ENCODE measurements at places on chromosomes 12 and 14. TPM values are rescaled to one million over a fixed set of nuclear protein-coding genes. Genes with fewer than 3 reads are reported as not detected.

The KRT86 gene
- not detected for polyA plus RNA-seq

DNA sequence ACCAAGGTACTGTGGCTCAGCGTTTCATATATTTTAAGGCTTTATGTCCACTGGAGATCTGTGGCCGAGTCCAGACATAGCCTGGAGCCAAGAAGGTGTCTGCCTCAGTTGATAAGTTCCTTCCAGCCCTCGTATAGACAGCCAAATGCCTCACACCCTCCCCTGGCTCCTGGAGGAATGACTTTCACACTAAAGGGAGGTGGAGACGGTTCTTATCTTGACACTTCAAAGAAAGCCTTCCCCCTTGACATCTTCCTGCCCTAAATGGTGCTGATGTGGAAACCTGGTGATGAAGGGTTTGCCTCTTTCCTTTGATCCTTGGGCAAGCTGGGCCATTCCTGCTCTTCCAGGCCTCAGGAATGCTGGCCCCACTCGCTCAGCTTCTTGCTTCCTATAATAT lies 474.8 kb upstream of the TBX3 start:
- H3K4me1 ChIP-seq: no peaks in the 10 kb centered on the region
- no peaks in the 10 kb centered on the region for H3K27me3 ChIP-seq
- DNase-seq: no peak
- H3K4me3 ChIP-seq: no peak overlapping the region

- DNase-seq: no peak
- no peak overlapping the region for H3K27ac ChIP-seq
- no peak overlapping the region for H3K4me3 ChIP-seq
- peaks cover 7% of the 10 kb centered on the region for H3K27me3 ChIP-seq
- no peaks in the 10 kb centered on the region for H3K36me3 ChIP-seq
Observed at GRCh38 chr12:15629108-15629507, 160.1 kb downstream of the EPS8 start.

DNA sequence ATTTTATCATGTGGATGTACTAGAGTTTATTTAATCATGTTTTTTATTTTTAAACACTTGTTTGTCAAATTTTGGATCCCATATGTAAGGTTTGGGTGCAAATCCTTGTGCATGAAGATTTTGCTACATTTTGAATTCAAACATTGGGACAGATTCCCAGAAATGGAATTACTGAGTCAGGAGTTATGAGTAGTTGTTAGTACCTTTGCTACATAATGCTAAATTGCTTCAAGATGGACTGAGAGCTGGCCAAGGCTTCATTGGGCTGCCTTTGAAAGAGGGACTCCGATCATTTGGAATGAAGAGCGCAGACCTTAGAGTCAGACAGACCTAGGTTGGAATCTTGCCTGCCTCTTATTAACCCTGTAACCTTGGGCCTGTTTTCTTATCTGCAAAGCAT lies 154.9 kb upstream of the PWP1 start:
- no peak overlapping the region for H3K27ac ChIP-seq
- no peak for DNase-seq
- no peaks in the 10 kb centered on the region for H3K27me3 ChIP-seq
- no peak overlapping the region for H3K4me3 ChIP-seq
- peaks cover 14% of the 10 kb centered on the region for H3K4me1 ChIP-seq

The AMDHD1 gene
- polyA plus RNA-seq: 0.85 TPM

GRCh38 chr14:55047301-55048053 lies 4.0 kb upstream of the MAPK1IP1L start:
- no peak overlapping the region for H3K4me3 ChIP-seq
- DNase-seq: no peak
- H3K4me1 ChIP-seq: peaks cover 8% of the 10 kb centered on the region
- no peaks in the 10 kb centered on the region for H3K27me3 ChIP-seq
- H3K27ac ChIP-seq: no peak overlapping the region

The STXBP6 gene
- not detected for polyA plus RNA-seq

DNA sequence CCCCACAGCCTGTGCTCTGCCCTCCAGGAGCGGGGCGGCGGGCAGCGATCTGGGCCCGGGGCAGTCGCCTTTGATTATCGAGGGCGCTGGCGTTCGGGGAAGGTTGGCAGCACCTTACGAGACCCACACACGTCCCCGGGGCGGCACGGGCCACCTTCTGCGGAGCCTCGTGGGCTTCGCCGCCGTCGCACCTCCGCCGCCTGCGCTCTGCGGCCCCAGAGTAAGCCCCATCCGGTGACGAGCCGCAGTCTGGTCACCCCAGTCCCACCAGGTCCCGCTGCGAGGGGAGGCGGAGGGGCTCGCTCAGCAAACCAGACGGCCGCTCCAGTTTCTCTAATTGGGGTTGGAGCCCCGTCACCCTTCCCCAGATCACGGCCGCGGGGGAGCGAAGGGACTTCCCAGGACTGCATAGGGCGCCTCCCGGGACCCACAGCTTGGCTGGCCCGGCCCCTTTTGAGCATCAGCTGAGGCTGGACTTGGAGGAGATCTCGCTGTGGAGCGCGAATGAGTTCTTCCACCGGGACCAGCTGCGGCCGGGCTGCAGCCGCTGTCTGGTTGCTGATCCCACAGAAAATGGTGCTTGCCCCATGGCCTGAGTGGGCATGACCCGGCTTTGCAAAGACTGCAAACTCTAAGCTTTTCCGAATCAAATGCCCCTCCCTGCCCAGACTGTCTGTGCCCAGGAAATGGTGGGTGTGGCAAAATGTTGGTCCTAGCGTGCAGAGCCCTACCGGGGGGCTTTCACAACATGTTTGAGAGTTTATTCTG lies 560 bp downstream of the LGALS3 start:
- H3K4me3 ChIP-seq: peak overlapping the region; percentile 91
- peaks cover 34% of the 10 kb centered on the region for H3K27me3 ChIP-seq
- no peaks in the 10 kb centered on the region for H3K36me3 ChIP-seq
- peaks cover 7% of the 10 kb centered on the region for H3K4me1 ChIP-seq

The CDK2 gene
- polyA plus RNA-seq: 12.9 TPM

DNA sequence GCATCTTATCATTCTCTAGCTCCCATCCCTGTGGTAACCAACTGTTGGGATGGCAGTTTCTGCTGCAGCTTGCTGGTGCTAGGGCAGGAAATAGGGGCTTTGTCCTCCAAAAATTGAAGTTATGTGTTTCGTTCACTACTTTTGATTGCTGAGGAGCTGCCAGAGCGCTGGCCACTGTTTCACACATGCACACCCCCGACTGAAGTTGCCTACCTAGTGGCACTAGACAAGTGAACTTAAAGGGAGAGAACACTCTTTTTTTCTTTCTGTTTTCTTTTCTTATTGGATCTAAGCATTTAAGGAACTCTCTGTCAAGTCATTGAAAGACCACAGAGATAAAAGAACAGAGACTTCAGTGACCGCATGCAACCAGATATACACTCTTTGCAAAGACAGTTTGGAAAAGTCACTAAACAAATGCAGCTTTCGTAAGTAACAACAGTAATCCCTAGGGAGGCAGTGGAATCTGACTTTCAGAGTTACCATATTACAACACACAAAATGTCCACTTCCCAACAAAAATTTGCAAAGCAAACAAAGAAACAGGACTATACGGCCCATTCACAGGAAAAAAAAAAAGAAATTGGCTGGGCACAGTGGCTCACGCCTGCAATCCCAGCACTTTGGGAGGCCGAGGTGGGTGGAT lies 12.0 kb downstream of the TFCP2 start:
- no peak for DNase-seq
- no peak overlapping the region for H3K27ac ChIP-seq
- peaks cover 24% of the 10 kb centered on the region for H3K4me1 ChIP-seq
- peaks cover 10% of the 10 kb centered on the region for H3K36me3 ChIP-seq

The OAS2 gene
- 29.3 TPM for polyA plus RNA-seq

The GRIP1 gene
- 0.44 TPM for polyA plus RNA-seq

The TEAD4 gene
- polyA plus RNA-seq: not detected
